Small intestine (tissue), 16 donors: ENCODE measurements at places on chromosomes 12 and 14. TPM values are rescaled to one million over a fixed set of nuclear protein-coding genes. Genes with fewer than 3 reads are reported as not detected.

Gene ATP6V1D
- polyA plus RNA-seq = 84.3 TPM

Gene GPR137C
- polyA plus RNA-seq = not detected

GRCh38 chr12:66502911-66503310 lies 176.0 kb downstream of the GRIP1 start:
- DNase-seq = no peak

Gene KRT85
- 0.03 TPM for polyA plus RNA-seq

GRCh38 chr14:95313707-95314106 lies 6.0 kb downstream of the CLMN start:
- peak; percentile 37 for DNase-seq

Gene PMCH
- 0.18 TPM for polyA plus RNA-seq

- DNase-seq = no peak
Measured at GRCh38 chr14:105410642-105411016, 9.0 kb upstream of the MTA1 start.

DNA sequence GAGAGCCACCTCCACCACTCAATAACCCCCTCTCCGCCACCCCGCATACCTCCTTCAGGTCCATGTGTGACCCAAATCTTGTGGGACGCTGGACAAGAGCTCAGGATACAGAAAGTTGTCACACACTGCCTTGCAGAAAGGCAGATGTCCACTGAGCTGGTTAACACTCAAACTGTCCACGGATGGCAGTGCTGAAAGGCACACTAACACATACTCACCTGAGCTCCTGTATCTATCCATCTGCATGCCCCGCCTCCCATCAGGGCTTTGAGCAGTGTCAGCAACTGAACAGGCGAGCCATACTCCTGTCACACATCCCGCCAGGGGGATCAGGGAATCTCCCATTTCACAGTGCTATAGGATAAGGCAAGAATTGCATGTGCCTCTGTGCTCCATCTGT lies 642.0 kb downstream of the GALC start:
- no peak for DNase-seq

Gene PIP4K2C
- 26.4 TPM for polyA plus RNA-seq

Gene TPH2
- polyA plus RNA-seq = not detected

Gene HHIPL1
- under 0.01 TPM for polyA plus RNA-seq

DNA sequence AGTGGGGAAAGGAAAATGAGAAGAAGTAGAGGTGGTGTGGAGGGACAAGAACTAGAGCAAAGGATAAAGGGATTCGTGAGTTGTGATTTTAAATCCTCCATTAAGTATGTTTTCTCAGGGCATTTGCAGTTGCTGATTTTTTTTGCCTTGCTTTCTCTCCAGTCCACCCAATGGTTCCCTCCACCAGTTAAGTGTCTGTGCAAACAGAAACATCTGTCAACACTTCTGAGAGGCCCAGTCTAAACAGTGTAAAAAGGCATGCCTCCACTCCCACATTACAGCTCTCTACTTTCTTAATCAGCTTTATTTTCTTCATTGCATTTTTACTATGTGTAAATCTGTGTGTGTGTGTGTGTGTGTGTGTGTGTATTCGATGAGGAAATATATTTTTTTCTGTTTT lies 141.2 kb downstream of the PPFIA2 start:
- no peak for DNase-seq

DNA sequence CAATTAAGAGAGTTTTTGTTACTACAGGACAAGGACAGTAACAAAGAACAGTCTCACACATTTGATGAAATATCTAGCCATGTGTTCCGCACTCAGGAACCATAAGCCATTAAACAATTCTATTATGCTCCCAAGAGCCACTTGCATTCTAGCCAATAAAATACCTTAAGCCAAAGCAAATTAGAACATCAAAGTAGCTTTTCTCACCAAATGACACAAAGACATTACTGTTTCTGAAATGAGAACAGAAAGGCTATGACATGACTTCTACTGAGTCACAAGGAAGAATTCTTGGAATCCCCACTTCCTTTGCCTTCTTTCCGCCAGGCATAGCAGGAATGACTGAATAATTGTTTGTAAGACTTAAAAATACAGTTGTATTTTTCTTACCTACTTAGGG lies 445.8 kb downstream of the ATP23 start:
- DNase-seq = no peak

GRCh38 chr12:61487728-61488127 lies 772.5 kb upstream of the USP15 start:
- no peak for DNase-seq

DNA sequence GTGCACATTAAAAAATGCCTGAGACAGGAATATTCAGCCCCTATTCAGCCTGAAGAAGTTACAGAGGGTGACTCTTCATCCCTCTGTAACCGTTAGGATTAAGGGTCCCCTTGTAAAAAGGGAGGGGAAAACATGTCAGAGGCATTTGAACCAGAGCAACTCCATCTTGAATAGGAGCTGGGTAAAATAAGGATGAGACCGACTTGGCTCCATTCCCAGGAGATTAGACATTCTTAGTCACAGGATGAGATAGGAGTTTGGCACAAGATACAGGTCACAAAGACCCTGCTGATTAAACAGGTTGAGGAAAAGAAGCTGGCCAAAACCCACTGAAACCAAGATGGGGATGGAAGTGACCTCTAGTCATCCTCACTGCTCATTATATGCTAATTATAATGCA lies 19.9 kb upstream of the MDM1 start:
- DNase-seq = no peak

Gene CCDC77
- 5.2 TPM for polyA plus RNA-seq

Gene SDSL
- polyA plus RNA-seq = 37.6 TPM

Gene FSCB
- polyA plus RNA-seq = not detected

DNA sequence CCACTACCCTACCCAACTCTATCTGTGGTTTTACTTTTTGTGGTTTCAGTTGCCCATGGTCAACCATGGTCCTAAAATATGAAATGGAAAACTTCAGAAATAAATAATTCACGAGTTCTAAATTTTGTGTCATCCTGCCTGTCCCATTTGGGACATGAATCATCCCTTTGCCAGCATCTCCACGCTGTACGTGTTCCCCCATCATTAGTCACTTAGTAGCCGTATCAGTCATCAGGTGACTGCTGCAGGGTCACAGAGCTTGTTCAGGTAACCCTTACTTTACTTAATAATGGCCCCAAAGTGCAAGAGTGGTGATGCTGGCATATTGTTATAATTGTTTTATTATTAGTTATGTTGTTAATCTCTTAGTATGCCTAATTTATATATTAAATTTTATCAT lies 209.9 kb downstream of the ITPR2 start:
- no peak for DNase-seq

GRCh38 chr14:104209985-104210816 lies 71.8 kb downstream of the KIF26A start:
- DNase-seq = no peak

DNA sequence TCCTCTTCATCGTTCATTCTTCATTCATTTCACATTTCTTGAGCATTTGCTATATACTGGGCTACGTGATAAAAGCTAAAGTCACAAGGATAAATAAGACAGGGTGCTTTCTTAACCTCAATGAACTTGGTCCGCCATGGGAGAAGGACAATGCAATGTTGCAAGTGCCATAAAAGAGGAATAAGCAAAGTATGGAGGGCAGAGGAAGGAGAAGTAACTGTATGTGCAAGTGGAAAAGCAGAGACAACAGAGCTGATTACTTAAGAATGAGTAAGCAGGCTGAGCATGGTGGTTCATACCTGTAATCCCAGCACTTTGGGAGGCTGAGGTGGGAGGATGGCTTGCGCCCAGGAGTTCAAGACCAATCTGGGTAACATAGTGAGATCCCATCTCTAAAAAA lies 14.4 kb downstream of the AREL1 start:
- DNase-seq = no peak

DNA sequence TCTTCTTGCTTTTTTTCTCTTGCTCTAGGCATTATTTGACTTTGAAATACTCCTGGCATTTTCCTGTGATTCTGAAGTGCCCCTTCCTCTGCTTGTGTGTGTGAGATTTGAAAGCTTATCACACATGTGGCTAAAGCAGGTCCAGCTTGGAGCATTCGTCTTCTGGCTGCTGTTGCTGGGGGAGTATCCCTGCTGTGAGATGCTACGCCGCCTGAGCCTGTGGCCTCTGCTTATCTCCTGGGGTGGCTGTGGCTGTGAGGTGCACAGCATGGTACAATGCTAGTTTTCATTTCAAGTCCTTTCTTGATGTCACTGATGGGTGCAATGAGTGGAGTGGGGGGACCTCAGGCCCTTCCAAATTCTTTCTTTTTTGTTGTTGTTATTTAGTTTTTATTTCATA lies 371.8 kb downstream of the ZFP36L1 start:
- DNase-seq = no peak

- DNase-seq = peak; percentile 89
Measured at GRCh38 chr14:31090883-31091764, 64.9 kb upstream of the STRN3 start.

DNA sequence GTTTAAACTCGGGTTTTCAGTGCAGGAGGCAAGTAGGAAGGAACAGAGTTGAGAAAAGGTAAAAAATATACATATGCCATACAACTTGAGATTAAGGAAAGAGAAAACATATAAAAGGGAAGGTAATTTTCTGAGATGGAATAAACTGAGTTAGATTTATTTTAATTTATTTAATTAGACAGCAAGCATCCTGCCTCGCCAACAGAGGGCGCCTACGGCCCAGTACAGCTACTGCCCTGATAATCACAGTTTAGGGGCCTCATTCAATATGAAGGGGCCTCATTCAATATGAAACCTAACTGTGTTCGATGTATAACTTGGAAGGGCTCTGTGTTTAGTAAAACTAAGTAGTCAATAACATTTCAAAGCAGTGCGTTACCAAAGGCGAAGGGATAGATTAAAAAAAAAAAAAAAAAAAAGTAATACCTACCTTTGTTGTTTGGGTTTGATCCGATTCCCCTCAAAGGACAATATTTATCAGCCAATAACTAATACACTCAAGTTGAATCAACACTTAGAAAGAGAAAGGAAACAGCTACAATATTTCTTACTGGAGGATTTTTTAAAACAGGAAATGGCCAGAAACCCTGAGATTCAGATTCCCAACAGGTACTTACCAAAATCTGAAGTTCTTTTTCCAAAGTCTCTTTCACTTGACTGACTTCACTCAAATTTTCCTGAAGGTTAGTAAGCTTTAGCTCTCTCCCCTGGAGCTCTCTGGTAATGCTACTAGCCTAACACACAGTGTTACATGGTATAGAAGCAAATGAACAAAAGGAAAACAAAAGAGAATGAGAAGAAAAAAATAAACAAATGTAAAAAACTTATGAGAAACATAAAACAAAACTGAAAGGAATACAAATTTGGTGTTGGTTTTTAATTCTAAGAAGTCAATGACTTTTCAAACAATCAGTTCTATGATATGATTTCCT lies 70.0 kb upstream of the VPS33A start:
- DNase-seq = peak; percentile 22

DNA sequence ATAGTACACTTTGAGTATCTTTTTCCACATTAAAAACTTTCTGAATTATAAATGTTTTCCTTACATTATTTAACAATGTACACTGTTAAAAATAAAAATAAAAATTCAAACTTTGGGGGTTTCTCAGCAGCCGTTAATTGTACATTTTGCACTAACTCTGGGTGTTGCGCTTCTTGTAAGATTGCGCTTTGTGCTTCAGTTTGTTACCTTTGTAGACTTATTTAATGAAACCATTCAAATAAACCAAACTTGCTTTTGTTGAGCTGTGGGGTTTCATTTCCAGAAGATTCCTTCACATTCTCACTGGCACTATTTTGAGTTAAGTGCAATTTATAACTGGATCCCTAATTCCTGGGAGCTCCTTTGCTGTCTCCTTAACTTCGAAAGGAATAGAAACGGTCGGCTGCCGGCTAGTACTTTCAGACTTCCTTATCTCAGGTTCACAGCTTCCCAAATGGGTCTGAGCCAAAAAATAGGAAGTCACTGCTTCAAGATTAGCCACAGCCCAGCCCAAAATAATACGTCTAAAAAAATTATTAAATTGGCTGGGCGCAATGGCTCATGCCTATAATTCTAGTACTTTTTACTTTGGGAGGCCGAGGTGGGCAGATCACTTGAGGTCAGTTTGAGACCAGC lies 38.2 kb downstream of the RAD52 start:
- no peak for DNase-seq

DNA sequence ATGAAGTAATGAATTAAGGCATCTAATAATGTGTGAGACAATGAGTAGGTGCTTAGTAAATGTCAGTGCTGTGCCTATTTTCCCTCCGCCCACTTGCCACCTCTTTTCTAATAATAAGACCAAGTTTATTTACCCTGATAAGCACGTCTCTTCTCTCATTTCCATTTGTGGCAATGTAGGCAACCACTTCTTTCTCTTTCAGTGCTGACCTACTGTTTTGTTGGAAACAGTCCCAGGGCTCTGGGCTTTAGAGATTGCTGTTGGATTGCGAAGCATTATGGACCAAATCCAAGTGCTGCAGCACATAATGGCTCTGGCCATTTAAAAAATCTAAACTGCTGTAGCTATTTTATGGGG lies 141.3 kb upstream of the PLEKHG7 start:
- peak; percentile 45 for DNase-seq

GRCh38 chr12:52519387-52519703 lies 849 bp downstream of the KRT5 start:
- DNase-seq = no peak

GRCh38 chr12:75704664-75705063 lies 193.3 kb upstream of the KRR1 start:
- DNase-seq = no peak

GRCh38 chr12:123840765-123841425 lies 78.8 kb downstream of the DNAH10 start:
- DNase-seq = no peak

GRCh38 chr12:52434081-52434733 lies at the start of gene KRT75:
KRT75 (minus strand) TSS chr12:52434371; CDS start chr12:52434304, 67 bp downstream.
- no peak for DNase-seq

DNA sequence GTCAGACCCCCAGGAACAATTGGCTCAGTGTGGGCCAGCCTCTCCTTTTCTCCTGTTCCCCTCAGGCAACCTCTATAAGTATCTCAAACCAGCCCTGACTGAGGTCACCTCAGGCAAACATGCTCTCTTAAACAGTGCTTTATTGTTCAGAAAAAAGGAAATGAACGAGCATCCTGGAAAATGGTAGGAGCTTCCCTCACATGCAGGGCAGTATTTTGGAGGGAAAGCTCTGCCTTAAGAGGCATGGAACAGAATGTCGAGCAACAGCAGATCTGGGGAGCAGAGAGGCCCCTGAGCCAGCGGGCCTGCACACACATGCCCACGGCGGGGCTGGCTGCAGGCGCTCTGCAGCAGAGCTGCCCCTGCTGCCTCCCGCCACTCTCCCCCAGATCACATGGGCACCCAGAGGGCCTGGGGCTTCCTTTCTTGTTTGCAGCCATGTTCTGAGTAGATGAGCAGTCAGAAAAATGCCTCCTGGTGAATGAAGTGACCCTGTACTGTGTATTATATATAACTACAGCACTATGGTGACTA lies 42.0 kb downstream of the MOK start:
- DNase-seq = no peak

Gene DHRS7
- polyA plus RNA-seq = 99.2 TPM

Gene NT5DC3
- polyA plus RNA-seq = 0.27 TPM

Gene APOLD1
- polyA plus RNA-seq = 7.8 TPM

GRCh38 chr14:102539544-102540314 lies 30.2 kb upstream of the ANKRD9 start:
- DNase-seq = peak; percentile 65

GRCh38 chr12:15276088-15276698 lies 46.1 kb upstream of the PTPRO start:
- peak; percentile 39 for DNase-seq

GRCh38 chr14:71175491-71175890 lies 268.2 kb downstream of the PCNX1 start:
- DNase-seq = peak; percentile 11
